Activated naive CD8-positive, alpha-beta T cell treated with anti-CD3 and anti-CD28 coated beads for 36 hours (primary cell): ENCODE measurements at places on chromosomes 5 and 9. TPM values are rescaled to one million over a fixed set of nuclear protein-coding genes. Genes with fewer than 3 reads are reported as not detected.

- DNase-seq = no peak
- no peaks in the 10 kb centered on the region for H3K27me3 ChIP-seq
- no peaks in the 10 kb centered on the region for H3K36me3 ChIP-seq
- H3K27ac ChIP-seq = no peak overlapping the region
Measured at GRCh38 chr5:1137567-1138444, 25.9 kb upstream of the SLC12A7 start.

GRCh38 chr5:93593476-93594131, 10.6 kb downstream of the NR2F1 start:
- H3K27ac ChIP-seq = no peak overlapping the region
- H3K36me3 ChIP-seq = peaks cover 14% of the 10 kb centered on the region
- peaks cover 15% of the 10 kb centered on the region for H3K4me1 ChIP-seq
- H3K4me3 ChIP-seq = no peak overlapping the region

- H3K27ac ChIP-seq = no peak overlapping the region
- DNase-seq = no peak
- no peak overlapping the region for H3K4me3 ChIP-seq
- peaks cover 6% of the 10 kb centered on the region for H3K27me3 ChIP-seq
Measured at GRCh38 chr5:172686539-172687390, 45.7 kb downstream of the NEURL1B start.

GRCh38 chr9:110932863-110933262, 105.4 kb downstream of the LPAR1 start:
- no peak overlapping the region for H3K4me3 ChIP-seq
- H3K27ac ChIP-seq = no peak overlapping the region
- H3K4me1 ChIP-seq = no peaks in the 10 kb centered on the region
- H3K27me3 ChIP-seq = no peaks in the 10 kb centered on the region
- no peak for DNase-seq
- no peaks in the 10 kb centered on the region for H3K36me3 ChIP-seq

GRCh38 chr5:173015598-173016455, 32.3 kb downstream of the ATP6V0E1 start:
- peak overlapping the region; percentile 47 for H3K27ac ChIP-seq
- no peak overlapping the region for H3K4me3 ChIP-seq

GRCh38 chr9:123391233-123391632, 35.2 kb downstream of the CRB2 start:
- no peaks in the 10 kb centered on the region for H3K4me1 ChIP-seq
- no peak overlapping the region for H3K27ac ChIP-seq
- H3K4me3 ChIP-seq = no peak overlapping the region

GRCh38 chr9:123493627-123494026, 137.6 kb downstream of the CRB2 start:
- no peak for DNase-seq
- H3K4me3 ChIP-seq = no peak overlapping the region
- H3K27me3 ChIP-seq = no peaks in the 10 kb centered on the region

- H3K36me3 ChIP-seq = no peaks in the 10 kb centered on the region
- no peak for DNase-seq
- no peak overlapping the region for H3K27ac ChIP-seq
- H3K4me1 ChIP-seq = no peaks in the 10 kb centered on the region
- H3K27me3 ChIP-seq = peaks cover 32% of the 10 kb centered on the region
- H3K4me3 ChIP-seq = no peak overlapping the region
Measured at GRCh38 chr5:62144401-62145022, 161.5 kb upstream of the KIF2A start.

DNA sequence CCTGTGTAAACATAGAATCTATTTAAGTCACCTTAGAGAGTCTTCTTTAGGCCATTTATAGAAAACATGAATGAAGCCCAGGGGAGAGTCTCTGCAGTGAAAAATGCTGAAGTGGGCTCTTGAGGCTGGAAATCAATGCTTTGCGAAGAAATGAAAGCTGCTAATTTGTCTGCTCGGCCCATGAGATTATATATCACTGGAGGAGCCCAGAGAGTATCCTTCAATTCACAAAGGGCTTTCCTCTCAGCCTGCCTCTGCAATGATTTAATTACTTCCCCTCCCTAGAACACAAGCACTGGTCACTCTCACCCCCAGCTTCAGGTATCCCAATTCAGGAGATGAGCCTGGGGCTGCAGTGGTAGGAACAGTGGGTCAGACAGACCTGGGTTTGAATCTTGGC, 8.2 kb upstream of the DRD1 start:
- H3K4me1 ChIP-seq = peaks cover 3% of the 10 kb centered on the region
- DNase-seq = no peak
- H3K27me3 ChIP-seq = peaks cover 50% of the 10 kb centered on the region
- no peak overlapping the region for H3K4me3 ChIP-seq

- no peaks in the 10 kb centered on the region for H3K36me3 ChIP-seq
- peaks cover 10% of the 10 kb centered on the region for H3K27me3 ChIP-seq
Measured at GRCh38 chr5:72673623-72674022, 142.8 kb upstream of the TNPO1 start.

GRCh38 chr9:84807870-84808390, 138.4 kb downstream of the NTRK2 start:
- peaks cover 6% of the 10 kb centered on the region for H3K27me3 ChIP-seq
- no peak overlapping the region for H3K4me3 ChIP-seq
- no peaks in the 10 kb centered on the region for H3K36me3 ChIP-seq
- no peak overlapping the region for H3K27ac ChIP-seq
- no peak for DNase-seq

DNA sequence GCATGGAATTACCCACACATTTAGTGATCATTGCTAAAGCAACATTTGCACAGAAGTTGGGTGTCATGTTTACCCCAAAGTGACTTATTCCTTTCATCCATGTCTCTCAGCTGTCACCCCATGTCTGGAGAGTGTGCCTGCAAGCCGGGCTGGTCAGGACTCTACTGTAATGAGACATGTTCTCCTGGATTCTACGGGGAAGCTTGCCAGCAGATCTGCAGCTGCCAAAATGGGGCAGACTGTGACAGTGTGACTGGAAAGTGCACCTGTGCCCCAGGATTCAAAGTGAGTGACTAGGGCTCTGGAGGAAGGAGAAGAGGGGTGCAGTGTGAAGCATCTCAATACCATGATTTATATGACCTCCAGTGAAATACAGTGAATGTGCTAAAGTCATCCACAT, 99.9 kb upstream of the PRRC1 start:
- H3K4me1 ChIP-seq = no peaks in the 10 kb centered on the region
- no peak for DNase-seq
- no peak overlapping the region for H3K27ac ChIP-seq
- peaks cover 7% of the 10 kb centered on the region for H3K27me3 ChIP-seq
- H3K4me3 ChIP-seq = no peak overlapping the region
- H3K36me3 ChIP-seq = no peaks in the 10 kb centered on the region

DNA sequence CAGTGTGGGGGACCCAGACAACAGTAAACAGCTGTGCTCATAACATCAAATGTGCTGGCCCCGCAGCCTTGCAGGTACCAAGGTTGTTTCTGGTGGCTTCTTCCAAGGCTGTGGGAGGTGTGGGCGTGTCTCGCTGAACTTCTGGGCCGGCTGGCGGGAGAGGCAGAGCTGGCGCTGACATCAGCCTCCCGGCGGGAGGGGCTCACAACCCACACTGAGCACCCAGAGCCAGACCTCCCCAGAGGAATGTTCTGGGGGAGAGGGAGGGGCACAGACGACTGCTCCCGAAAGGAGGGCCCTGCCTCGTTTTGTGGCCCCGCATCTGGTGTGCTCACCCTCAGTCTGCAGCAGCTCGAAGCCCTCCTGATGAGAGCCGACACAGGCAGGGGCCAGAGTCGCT, 6.9 kb upstream of the SLC12A7 start:
- no peak overlapping the region for H3K4me3 ChIP-seq
- H3K4me1 ChIP-seq = peaks cover 11% of the 10 kb centered on the region
- no peak overlapping the region for H3K27ac ChIP-seq
- H3K36me3 ChIP-seq = no peaks in the 10 kb centered on the region
- no peaks in the 10 kb centered on the region for H3K27me3 ChIP-seq

- no peaks in the 10 kb centered on the region for H3K4me1 ChIP-seq
- H3K27ac ChIP-seq = no peak overlapping the region
- H3K36me3 ChIP-seq = no peaks in the 10 kb centered on the region
- no peak overlapping the region for H3K4me3 ChIP-seq
- DNase-seq = no peak
Measured at GRCh38 chr5:17255471-17256021, 38.1 kb downstream of the BASP1 start.

DNA sequence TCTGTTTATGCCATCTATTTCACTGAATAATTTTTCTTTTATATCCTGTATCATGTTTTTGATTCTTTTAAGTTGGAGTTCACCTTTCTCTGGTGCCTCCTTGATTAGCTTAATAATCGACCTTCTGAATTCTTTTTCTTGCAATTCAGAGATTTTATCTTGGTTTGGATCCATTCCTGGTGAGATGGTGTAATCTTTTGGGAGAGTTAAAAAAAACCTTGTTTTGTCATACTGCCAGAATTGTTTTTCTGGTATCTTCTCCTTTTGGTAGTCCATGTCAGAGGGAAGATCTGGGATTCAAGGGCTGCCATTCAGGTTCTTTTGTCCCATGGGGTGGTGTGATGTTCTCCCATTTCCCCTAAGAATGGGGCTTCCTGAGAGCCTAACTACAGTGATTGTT, 800.8 kb upstream of the TYRP1 start:
- no peak for DNase-seq
- H3K4me3 ChIP-seq = no peak overlapping the region
- H3K36me3 ChIP-seq = no peaks in the 10 kb centered on the region
- H3K4me1 ChIP-seq = no peaks in the 10 kb centered on the region
- no peak overlapping the region for H3K27ac ChIP-seq

- H3K4me3 ChIP-seq = no peak overlapping the region
- no peak for DNase-seq
- no peaks in the 10 kb centered on the region for H3K36me3 ChIP-seq
Measured at GRCh38 chr5:168660691-168661090, 81.5 kb upstream of the PANK3 start.

DNA sequence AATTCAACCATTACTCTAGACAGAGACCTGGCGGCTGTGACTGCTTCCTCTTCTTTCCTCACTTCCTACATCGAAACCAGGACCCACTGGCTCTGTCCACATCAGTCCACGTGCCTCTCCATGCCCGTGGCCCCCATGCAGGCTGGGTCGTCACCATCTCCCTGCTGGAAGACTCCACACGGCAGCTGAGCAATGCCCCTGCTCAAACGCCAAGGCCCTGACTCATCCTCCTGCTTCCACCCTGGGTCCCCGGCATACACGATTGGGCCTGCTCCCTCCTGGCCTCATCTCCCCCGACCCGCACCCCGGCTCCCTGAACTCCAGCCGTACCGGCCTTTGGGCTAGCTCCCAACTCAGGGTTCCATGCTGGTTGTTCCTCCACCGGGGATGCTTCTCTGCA, 67.2 kb upstream of the IER5L start:
- no peaks in the 10 kb centered on the region for H3K27me3 ChIP-seq
- H3K4me3 ChIP-seq = no peak overlapping the region
- peaks cover 8% of the 10 kb centered on the region for H3K4me1 ChIP-seq

- H3K27me3 ChIP-seq = peaks cover 12% of the 10 kb centered on the region
- DNase-seq = no peak
- no peak overlapping the region for H3K27ac ChIP-seq
- H3K4me3 ChIP-seq = no peak overlapping the region
- no peaks in the 10 kb centered on the region for H3K4me1 ChIP-seq
Measured at GRCh38 chr5:1367149-1367548, 22.2 kb upstream of the CLPTM1L start.

- H3K4me3 ChIP-seq = no peak overlapping the region
- H3K4me1 ChIP-seq = peaks cover 2% of the 10 kb centered on the region
- H3K27me3 ChIP-seq = no peaks in the 10 kb centered on the region
- no peak overlapping the region for H3K27ac ChIP-seq
Measured at GRCh38 chr9:95130484-95130883, 187.0 kb downstream of the FANCC start.

GRCh38 chr5:40618926-40619325, 60.8 kb upstream of the PTGER4 start:
- H3K4me1 ChIP-seq = peaks cover 42% of the 10 kb centered on the region
- DNase-seq = no peak
- no peaks in the 10 kb centered on the region for H3K27me3 ChIP-seq

DNA sequence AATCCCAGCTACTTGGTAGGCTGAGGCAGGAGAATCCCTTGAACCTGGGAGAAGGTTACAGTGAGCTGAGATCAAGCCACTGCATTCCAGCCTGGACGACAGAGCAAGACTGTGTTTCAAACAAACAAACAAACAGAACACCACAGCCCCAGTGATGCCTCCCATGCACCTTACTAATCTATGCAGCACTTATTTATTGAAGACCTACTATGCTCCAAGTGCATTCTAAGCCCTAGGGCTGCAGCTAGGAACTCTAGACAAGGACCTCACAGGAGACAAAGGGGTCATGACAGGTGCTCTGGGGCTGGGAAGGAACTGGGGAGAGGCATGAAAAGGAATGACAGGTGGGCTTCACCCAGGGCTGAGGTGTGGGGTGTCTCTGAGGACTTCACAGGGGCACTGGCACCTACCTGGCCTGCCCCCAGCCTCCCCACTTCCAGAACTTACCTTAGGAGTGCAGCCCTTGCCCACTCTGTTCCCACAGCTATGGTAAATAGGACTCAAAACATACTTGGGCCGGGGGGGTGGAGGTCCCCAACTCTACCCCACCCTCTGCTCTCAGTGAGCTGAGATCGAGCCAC, 69.4 kb downstream of the C9orf50 start:
- H3K4me3 ChIP-seq = no peak overlapping the region
- no peak overlapping the region for H3K27ac ChIP-seq
- H3K36me3 ChIP-seq = no peaks in the 10 kb centered on the region
- peaks cover 4% of the 10 kb centered on the region for H3K4me1 ChIP-seq

DNA sequence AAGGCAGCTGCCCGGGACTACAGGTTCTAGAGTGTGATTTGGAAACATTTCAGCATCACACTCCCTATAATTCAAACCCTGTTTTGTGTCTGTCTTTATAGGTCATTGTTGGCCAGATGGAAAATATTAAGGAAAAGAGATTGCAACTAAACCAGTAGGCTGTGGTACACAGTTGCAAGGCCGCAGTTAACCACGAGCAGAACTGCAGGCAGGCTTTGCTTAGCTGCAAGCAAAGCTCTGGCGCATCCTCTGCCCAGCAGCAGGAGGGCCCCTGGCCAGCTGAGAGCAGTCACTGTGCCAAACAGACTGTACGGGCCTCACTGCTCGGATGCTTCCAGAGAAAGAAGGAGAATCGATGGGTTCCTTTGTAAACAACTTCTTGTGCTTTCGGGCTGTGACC, 204.5 kb downstream of the DENND1A start:
- no peak for DNase-seq
- H3K4me3 ChIP-seq = no peak overlapping the region

- DNase-seq = no peak
- no peaks in the 10 kb centered on the region for H3K4me1 ChIP-seq
- no peaks in the 10 kb centered on the region for H3K27me3 ChIP-seq
- H3K4me3 ChIP-seq = no peak overlapping the region
- no peak overlapping the region for H3K27ac ChIP-seq
Measured at GRCh38 chr5:7517006-7517405, 121.1 kb downstream of the ADCY2 start.

The CARD6 gene
- total RNA-seq = 1.9 TPM

The STING1 gene
- total RNA-seq = 40.5 TPM

The S100Z gene
- not detected for total RNA-seq

The EIF4E1B gene
- not detected for total RNA-seq

The MAP1B gene
- 0.27 TPM for total RNA-seq

The UBE2QL1 gene
- total RNA-seq = not detected
